ENCODE measurements at places on chromosomes 7 and 10.
A peak's percentile ranks its signal among the peaks of the same experiment; 100 is the strongest.

DNA sequence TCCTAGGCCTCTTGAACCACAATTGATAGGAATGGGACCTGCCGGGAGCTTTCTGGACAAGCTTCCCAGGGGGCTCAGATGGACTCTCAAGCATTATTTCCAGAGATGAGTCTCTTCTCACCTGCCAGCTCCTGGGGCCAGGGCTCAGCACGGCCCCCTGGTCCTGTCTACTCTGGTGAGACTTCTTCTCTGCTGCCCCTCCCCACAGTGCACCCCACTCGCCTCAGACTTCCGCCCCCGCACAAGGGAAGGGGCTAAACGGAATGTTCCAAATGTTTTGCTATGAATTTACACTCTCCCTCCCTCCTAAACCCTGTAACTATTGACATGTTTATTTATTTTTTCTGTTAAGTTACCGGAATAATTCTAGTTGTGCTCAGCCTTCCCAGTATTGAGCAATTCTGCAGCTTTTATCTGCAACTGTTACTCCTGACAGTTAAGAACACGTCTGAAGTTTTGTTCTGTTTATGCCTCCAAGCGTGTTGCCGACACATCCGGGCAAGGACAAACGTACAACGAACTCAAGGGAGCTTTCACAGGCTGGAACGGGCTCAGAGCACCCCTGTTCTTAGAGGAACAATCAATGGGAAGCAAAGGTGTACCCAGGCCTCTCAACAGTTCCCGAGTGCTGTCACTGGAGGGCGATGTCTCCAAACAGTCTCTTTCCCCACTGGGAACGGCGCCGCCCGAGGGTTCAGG is 55.2 kb downstream of the FHIP2A start:
- peak; percentile 34 for DNase-seq

- DNase-seq = no peak
These were observed 6.2 kb downstream of the PIK3AP1 start for GRCh38 chr10:96714031-96714590.

DNA sequence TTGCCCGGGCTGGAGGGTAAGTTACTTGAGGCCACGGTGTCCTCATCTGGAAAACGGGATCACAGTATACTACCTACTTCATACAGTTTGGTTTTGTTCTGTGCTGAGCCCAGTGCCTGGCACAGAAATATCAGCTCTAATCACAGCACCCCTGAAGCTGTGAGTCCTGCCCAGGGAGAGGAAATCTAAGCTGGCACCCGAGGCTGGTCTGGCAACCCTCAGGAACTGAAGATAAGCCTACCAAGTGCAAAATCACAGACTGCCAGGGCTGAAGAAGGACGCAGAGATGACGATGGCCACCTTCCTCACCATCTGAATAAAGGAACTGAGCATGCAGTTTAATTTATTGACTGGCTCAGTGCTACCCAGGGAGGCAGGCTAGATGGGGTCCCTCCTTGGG is 7.7 kb upstream of the TMEM120A start:
- no peak for DNase-seq

DNA sequence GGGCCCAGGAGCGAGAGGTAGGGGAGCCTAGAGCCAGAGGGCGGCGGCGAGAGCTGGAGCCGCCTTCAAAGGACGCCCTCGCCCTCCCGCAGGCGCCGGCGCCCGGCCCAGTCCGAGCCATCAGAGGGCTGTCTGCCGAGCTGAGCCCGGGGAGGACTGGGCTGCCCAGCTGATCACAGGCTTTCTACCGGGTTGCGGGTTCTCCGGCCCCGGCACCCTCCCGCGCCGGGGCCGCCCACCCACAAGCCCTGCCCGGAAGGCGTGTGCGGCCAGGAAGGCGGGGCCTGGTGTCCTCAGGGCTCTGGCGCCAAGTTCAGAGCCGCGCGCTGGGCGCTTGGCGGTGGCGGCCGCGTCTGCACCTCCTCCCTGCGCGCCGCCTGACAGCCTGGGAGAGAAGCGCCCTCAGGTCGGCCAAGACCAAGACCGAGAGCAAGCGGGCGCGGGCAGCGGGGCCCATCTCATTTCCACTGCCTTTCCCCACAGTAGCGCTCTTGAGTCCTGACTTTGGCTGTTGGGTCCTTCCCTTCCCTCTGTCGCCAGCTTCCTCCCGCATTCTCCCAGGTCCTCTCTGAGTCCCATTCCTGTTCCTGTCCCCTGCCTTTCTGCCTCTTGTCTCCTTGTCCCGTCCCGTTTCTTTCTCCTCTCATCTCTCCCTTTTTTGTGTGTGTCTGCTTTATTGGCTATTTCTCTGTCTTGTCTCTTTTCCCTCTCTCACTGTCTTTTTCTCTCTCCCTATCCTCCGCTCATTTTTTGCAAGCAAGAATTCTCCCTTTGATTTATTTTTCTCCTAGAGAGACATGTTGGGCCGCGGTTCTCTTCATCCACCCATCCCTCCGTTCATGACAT is 60.6 kb upstream of the MSMB start:
- peak; percentile 18 for DNase-seq

DNA sequence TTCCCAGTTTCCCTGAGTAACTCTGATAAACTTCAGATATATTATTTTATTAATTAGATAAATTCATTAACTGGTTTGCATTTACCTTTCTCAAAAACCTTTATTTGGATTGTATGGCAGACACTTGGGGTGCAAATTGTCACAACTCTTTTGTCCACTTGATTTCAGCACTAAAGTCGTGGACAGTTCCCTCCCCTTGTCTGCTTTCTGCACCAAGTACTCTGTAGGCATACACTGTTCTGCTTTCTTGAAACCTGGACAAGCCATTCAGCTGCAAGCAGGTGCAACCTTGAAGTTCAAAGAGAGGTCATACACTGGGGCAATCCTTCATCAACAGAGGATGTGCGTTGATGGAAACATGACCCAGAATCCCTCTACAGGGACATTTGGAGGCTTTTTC is 162.9 kb downstream of the ARL5B start:
- DNase-seq = no peak
